ENCODE measurements at places on chromosomes 5 and 9.

- DNase-seq, result no peak
Measured at GRCh38 chr9:106773750-106774149, 89.2 kb upstream of the ZNF462 start.

GRCh38 chr5:154049636-154050035, 10.9 kb downstream of the MFAP3 start:
- DNase-seq, result no peak

DNA sequence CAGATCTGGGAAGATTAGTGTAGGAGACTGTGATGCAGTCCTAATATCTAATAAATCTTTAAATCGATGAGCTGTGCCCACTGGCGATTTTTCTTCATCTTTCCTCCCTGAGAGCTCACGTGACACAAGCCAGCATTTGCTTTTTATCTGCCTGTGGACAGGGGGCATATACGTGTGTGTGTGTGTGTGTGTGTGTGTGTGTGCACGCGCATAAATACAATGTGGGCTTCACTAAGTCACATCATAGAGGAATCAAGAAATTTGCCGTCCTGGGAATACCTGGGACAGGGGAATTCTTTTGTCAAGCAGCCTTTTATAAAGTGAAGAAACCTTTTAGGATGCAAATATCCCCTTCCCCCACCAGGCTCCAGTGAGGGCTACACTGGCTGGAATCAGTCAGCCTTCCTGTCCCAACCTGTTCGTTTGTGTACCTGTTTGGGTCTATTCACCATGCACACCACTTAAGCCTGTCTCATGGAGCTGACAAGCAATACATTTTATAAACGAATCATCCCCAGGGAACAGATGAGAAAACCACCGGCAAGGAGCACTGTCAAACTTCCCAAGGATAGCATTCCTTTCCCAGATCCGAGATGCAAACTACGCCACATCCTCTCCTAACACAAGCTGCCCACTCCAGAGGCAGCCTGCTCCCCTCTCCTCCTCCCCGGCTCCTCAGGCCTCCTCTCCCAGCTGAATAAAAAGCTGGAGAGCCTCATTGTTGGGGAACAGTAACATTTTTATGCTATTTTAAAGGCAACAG, 2.7 kb downstream of the EPB41L4B start:
- DNase-seq, result peak; percentile 52

DNA sequence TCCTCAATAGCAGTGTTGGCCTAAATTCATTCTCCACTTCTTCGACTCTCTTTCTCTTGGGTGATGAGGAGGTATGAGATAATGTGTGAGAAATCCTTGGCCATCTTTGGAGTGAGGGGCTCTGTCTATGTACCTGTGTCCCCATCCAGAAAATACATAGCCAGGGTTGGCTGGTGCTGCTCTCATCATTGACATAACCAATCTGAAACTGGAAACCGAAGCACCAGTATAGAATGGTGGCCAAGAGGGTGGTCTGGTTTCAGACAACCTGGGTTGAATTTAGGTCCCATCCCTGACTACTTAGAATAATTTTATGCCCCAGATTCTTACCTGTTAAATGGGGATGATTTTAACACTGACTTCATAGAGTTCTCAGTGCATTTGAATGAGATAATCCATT, 208.1 kb downstream of the ARHGAP26 start:
- DNase-seq, result no peak

- no peak for DNase-seq
Measured at GRCh38 chr5:173689737-173690360, 73.4 kb upstream of the BOD1 start.

DNA sequence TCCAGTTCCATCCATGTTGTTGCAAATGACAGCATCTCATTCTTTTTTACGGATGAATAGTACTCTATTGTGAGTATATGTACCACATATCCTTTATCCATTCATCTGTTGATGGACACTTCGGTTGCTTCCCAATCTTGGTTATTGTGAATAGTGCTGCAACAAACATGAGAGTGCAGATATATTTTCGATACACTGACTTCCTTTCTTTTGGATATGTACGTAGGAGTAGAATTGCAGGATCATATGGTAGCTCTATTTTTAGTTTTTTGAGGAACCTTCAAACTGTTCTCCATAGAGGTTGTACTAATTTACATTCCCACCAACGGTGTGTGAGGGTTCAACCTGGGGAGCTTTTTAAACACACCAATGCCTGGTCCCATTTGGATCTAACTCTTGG, 22.3 kb downstream of the GALNT12 start:
- no peak for DNase-seq

DNA sequence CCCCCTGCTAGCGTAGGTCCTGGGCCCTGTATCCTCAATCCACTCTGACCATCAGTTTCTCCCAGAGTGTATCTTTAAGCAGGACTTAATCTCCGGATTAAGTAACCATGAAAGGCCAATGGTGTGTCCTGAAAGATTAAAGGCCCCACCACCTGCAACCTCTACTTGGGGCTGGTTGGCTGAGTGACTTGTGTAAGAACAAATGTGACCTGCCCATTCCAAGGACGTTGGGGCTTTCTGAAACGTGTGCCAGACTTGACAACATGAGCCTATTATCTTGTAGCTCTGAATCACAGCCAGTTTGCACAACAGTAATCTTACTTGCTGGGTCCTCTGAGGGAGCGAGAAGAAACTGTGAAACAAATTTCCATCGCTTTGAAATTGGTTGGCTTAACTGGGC, 3.1 kb upstream of the PRELID2 start:
- DNase-seq, result no peak

GRCh38 chr9:86034863-86035734, 64.3 kb downstream of the GOLM1 start:
- DNase-seq, result peak; percentile 75

GRCh38 chr9:121773954-121774714, 122.7 kb downstream of the DAB2IP start:
- peak; percentile 9 for DNase-seq

- DNase-seq, result no peak
Measured at GRCh38 chr5:1028481-1029281, 20.1 kb downstream of the NKD2 start.

GRCh38 chr5:33319151-33319550, 121.6 kb upstream of the TARS1 start:
- no peak for DNase-seq

DNA sequence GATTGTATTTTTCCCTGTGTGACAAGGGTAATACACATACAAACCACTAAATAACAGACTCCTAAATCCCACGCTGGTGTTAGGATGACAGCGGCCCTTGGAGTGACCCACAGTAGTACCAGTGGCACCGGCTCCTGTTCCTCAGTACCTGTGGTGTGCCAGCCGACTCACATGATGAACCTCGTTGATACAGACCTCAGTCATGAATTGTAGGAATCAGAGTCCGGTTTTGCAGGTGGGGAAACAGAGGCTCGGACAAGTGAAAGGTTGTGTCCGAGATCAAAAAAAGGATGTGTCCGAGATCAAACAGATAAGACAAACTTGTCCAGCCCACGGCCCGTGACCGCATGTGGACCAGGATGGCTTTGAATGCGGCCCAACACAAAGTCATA, 78.0 kb downstream of the AMBP start:
- DNase-seq, result no peak

DNA sequence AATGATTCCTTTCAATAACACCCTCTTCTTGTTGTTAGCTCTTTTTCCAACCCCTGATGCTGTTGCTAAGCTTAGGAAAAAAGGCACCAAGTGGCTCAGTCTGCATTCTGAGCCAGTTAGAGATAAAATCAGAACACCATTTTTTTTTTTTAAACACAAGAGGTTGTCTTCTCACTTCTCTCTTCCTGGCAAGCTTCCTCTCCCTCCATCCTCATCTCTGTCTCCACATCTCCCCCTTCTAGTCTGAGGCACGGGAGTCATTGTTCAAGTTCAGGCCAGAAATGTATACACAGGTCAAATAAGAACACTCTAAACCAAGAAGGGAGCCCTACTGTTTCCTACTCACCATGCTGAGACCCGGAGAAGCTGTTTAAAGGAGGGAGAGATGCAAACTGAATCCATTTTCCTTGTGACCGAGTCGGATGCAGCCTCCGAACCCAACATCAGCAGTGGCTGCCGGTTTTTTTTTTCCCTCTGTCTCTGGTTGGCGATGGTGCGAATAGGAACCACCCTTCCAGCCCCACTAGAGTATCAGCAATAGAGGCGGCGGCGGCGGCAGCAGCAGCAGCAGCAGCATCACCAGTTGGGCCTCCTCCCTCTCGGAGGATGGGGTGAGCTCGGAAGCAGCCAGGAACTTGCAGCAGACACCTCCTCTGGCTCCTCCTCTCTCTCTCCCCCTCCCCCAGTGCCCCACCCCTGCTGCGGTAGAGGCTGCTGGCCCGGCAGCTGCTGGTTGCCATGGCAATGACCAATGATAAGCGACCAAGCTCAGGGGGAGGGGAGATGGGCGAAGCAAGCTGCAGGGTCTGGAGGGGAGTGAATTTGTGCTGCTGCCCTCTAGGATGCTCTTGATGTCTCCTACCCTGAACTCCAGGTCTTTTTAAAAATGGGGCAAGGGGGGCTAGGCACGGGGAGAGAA, at the start of gene JAKMIP2:
TSS of gene JAKMIP2 (minus strand) at position 619 of the 919 bp plus-strand sequence. CDS start 110,922 bp downstream, outside the sequence.
- DNase-seq, result peak; percentile 92

- DNase-seq, result no peak
Measured at GRCh38 chr5:115575167-115576070, 26.9 kb downstream of the TICAM2 start.

DNA sequence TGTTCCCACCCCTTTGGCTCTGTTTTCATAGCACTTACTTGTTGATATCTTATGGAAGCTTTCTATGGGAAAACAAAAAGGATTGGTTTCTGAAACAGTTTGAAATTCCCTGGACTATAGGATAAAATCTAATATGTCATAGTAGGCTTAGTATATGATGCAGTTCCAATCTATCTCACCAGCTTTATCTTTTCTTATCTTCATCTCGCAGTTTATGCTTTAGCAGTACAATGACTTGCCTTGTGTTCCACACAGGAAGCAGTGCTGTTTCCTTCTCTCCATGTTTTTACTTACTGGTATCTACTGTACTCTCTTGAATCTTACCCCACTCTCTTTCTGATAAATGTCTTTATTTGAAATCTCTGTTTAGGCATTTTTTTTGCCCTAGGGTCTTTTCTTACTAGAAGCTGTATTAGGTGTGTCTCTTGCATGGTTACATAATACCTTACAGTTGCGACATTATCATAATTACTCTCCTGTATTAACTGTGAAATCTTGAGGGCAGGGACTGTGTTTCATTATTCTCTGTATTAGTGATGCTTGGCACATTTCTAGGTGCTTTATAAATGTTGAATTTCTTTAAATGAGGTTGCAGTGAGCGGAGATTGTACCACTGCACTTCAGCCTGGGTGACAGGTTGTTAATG, 76.3 kb downstream of the FOCAD start:
- DNase-seq, result no peak

DNA sequence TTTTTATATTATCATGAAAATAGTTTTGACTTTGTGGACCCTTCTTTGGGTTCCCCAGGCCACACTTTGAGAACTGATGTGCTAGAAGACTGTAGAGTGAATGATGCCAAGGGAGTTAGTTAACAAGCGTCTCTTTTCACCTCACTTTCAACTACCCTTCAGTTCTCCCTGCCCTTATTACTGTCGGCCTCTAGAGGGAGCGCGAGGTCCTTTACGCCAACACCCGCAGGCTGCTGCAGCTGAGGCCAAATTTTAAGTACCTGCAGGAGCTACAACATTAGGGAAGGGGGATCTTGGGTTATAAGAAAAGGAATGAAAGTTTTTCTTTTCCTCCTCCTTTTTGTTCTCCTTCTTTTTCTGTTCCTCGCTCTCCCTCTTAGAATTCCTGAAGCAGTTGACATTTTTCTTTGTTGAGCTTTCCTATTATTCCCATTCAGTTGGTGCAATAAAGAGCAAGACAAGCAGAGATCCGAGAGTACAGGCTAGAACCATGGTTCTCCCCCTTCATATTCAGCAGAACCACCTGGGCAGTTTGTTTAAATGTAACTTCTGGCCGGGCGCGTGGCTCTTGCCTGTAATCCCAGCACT, 84.0 kb downstream of the ZFAND5 start:
- peak; percentile 33 for DNase-seq

GRCh38 chr9:138065287-138065686, 187.7 kb downstream of the CACNA1B start:
- no peak for DNase-seq

DNA sequence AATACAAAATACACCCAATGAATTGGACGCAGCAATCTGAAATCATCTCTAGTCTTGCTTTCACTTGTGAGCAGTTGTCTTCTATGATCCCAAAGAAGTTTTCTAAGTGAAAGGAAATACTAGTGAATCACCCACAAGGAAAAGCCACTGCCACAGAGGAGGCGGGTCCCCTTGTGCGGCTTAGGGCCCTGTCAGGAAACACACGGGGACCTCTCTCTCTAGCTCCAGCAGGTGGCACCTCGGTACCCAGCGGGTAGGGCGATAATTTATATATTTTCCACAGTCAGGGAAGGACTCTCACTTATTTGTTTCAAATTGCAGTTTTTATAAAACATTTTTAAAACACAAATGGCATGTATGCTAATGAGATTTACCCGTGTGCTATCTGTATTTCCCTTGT, 417.1 kb downstream of the KDM4C start:
- DNase-seq, result no peak

DNA sequence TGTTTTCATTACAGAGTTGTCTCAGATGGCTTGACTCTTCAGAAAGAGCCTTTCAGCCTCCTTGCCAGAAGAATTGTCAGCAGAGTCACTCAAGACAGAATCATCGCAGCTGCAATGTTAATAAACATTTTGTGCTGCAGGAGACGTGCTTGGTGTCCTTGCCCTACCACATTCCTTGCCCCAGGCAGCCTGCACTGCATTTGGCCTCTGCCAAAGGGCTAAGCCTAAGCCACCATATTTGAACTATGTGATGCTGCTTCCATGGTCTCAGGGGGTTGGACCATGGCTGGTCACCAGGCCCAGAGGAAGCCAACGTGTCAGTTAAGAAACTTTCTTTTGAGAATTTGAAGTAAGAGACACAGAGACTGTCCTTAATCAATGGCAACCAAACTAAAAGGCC, 145.4 kb downstream of the ACTL7B start:
- no peak for DNase-seq

DNA sequence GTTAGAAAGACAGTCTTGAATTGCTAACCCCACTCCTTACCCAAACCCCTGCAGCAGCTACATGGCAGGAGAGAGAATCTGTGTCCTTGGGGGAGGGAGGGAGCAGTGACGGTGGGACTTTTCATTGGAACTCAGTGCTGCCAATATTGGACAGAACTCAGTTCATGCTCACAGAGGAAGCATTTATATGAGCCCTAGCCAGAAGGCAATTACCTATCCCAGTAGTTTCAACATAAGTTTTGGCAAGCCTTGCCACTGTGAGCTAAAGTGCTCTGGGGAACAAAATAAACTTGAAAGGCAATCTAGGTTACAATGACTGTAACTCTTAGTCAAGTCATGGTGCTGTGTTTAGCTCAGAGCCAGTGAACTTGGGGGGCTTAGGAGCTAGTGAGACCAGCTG, 1013.4 kb upstream of the COX7C start:
- no peak for DNase-seq

GRCh38 chr5:124318661-124319060, 427.8 kb downstream of the ZNF608 start:
- DNase-seq, result no peak

- DNase-seq, result peak; percentile 42
Measured at GRCh38 chr5:69492391-69492922, at the start of gene OCLN. OCLN (plus strand) TSS chr5:69492790; CDS start chr5:69504245, 11,455 bp downstream.

GRCh38 chr5:110333384-110333783, 393.1 kb downstream of the TMEM232 start:
- DNase-seq, result no peak

- no peak for DNase-seq
Measured at GRCh38 chr9:105751761-105752160, 57.4 kb downstream of the TMEM38B start.

Measured in NCI-H2171 (cell line).